Activated naive CD8-positive, alpha-beta T cell treated with anti-CD3 and anti-CD28 coated beads, Interleukin-2, amount 10 ng/mL, durations not matched to agents 7 days and 5 days (primary cell): ENCODE measurements at places on chromosomes 5 and 9. TPM values are rescaled to one million over a fixed set of nuclear protein-coding genes. Genes with fewer than 3 reads are reported as not detected.

DNA sequence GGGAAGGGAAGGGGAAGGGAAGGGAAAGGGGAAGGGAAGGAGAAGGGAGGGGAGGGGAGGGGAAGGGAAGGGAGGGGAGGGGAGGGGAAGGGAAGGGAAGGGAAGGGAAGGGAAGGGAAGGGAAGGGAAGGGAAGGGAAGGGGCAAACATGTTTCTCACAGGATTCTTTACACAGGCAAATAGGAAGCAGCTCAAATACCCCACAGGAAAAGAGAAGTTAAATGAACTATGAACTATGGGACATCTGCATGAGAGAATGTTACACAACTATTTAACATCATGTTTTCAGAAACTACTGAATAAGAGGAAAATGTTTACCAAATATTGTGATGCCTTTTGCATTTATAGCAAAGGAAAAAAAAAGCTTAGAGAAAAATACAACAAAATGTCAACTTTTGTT is 125.4 kb upstream of the SLC30A5 start:
- no peak for DNase-seq

DNA sequence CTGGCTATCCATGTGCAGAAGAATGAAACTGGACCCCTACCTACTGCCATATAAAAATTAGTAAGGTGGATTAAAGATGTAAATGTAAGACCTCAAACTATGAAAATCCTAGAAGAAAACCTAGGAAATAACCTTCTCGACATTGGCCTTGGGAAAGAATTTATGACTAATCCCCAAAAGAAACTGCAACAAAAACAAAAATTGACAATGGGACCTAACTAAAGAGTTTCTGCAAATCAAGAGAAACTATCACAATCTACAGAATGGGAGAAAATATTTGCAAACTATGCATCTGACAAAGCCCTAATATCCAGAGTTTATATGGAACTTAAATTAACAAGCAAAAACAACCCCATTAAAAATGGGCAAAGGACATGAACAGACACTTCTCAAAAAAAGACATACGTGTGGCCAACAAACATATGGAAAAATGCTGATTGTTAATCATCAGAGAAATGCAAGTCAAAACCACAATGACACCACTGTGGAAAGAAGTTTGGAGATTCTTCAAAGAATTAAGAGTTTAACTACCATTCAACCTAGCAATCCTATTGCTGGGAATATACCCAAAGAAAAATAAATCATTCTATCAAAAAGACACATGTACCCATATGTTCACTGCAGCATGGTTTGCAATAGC is 98.5 kb downstream of the NR3C1 start:
- no peak for DNase-seq

GRCh38 chr5:56479126-56479525 is 246.0 kb upstream of the ANKRD55 start:
- DNase-seq = no peak

GRCh38 chr5:174384509-174384947 is 339.0 kb downstream of the NSG2 start:
- DNase-seq = no peak

DNA sequence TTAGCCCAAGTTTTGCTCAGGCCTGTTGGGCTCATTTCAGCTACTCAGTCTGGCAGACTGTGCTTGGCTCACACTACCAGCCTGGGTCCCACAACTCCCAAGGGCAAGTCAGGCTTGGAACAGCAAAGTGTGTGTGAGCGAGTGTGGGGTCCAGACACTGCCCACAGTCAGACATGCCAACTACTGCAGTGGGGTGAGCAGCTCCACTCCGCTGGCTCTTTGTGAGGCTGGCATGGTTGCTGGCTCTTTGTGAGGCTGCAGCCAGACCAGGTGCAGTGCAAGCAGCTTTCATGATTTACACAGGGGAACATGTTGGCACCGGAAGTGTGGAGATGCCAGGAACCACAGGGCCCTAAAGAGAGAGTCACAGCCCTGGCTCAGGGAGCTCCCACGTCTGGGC is 606.7 kb upstream of the FAM174A start:
- DNase-seq = no peak

DNA sequence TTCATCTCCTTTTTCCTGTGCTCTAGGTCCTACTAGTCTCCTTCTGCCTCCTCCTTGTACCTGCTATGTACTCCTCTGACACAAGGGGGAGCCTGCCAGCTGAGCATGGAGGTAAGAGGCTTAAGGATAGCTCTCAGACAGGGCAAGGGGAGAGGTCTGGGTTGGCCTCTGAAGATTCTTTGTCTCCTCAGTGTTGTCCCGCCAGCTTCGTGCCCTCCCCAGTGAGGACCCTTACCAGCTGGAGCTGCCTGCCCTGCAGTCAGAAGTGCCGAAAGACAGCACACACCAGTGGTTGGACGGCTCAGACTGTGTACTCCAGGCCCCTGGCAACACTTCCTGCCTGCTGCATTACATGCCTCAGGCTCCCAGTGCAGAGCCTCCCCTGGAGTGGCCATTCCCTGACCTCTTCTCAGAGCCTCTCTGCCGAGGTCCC is 3.8 kb downstream of the CREB3 start:
- DNase-seq = peak; percentile 57

- DNase-seq = no peak
Observed at GRCh38 chr5:89253666-89254352, 370.8 kb upstream of the MEF2C start.

GRCh38 chr5:30891660-30892059 is 301.8 kb upstream of the CDH6 start:
- DNase-seq = no peak

- DNase-seq = no peak
Observed at GRCh38 chr5:123454259-123454911, 31.2 kb upstream of the CEP120 start.

GRCh38 chr5:80714570-80715298 is 60.0 kb upstream of the DHFR start:
- DNase-seq = no peak

DNA sequence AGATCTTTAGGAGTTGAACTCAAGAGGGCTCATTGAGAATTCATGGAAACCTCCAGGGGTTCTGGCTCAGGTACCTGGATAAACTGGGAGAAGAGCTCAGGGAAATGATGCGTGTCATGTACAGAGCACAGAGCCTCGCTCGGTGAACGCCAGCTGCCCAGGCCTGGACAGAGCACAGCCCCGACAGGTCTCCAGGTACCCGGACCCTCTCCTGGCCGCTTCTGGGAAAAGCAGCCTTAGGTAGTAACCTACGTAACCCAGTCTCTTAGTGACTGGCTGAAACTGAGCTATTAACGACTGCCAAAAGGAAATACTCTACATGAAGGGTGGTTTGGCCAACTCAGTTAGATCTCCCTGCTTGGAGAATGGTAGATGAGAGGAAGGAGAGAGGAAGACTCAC is 157.4 kb downstream of the TTLL11 start:
- no peak for DNase-seq

GRCh38 chr9:71941060-71941568 is 29.7 kb downstream of the C9orf85 start:
- no peak for DNase-seq

DNA sequence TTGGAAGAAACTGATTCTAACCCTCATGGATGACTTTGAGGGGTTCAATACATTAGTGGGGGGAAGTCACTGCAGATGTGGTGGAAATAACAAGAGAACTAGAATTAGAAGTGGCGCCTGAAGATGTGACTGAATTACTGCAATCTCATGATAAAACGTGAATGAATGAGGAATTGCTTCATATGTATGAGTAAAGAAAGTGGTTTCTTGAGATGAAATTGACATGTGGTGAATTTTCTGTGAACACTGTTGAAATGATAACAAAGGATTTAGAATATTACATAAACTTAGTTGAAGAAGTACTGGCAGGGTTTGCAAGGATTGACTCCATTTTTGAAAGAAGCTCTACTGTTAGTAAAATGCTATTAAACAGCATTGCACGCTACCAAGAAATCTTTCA is 113.0 kb downstream of the UGCG start:
- DNase-seq = no peak

- DNase-seq = no peak
Observed at GRCh38 chr9:78620764-78621163, 323.8 kb downstream of the PSAT1 start.

- no peak for DNase-seq
Observed at GRCh38 chr5:59256331-59256730, 637.2 kb downstream of the PDE4D start.

DNA sequence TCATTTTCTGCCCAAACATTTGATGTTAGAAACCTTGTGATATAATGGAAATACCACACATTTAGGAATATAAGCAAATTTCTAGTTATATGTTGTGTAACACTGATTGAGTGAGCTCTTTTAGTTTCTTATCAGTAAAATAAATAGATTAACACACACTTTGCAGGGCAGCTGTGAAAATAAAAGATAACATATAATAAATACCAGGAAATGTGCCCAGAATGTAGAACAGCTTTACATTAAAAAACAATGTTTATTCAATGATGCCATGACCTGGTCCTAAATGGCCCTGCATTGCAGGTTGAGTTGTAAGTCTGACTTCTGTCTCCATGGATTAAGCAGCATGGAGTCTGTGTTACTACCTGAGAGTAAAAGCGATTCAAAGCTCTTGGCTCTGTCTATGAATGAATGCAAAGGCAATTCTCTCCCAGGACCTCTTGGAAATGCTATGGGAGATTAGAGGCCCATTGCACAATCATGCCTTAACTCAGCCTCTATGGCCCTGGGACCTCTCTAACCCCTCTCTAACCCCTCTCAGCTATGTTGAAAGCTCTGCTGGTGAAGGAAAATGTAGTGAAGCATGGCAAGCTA is 296.0 kb upstream of the ACTBL2 start:
- no peak for DNase-seq

- DNase-seq = no peak
Observed at GRCh38 chr9:22111176-22111953, 102.3 kb upstream of the CDKN2B start.

- no peak for DNase-seq
Observed at GRCh38 chr5:175325681-175326080, 118.3 kb downstream of the DRD1 start.

- DNase-seq = peak; percentile 64
Observed at GRCh38 chr9:15299374-15299939, 7.6 kb downstream of the TTC39B start.

DNA sequence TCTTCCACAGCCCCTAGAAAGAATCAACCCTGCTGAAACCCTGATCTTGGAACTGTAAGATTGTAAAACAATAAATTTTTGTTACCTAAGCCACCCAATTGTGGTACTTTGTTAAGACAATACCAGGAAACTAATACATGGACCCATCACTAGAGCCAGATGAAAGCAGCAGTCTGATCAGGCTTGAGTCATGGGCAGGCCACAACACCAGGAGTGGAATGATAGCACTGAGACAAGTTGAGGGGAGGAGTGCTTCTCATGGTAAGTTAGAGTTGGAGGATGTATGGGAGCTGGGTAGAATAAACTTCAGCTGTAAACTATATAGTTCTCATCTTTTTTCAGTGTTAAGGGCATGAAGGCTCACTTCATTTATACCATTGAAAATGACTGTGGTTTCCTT is 164.4 kb upstream of the OR13F1 start:
- DNase-seq = no peak

GRCh38 chr5:30867711-30868110 is 325.8 kb upstream of the CDH6 start:
- no peak for DNase-seq

DNA sequence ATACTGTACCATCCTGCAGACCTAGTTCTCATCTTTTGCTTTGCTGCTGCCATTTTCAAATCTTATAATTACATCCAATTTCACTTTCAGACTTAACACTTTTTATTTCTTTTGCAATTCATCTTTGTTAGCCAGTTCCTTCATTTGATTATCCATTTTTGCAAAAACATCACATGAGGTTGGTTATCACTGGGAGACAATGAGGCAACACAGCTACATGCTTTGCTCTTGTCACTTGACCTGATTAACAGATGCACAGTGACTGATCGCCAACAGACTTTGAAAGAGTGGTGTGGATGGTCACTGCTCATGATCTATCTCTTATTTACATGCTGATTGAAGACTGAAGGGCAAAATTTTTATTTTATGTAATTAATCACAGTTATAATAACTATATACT is 17.0 kb upstream of the RNF20 start:
- no peak for DNase-seq

Gene PLK2
- total RNA-seq = 3.8 TPM

Gene CFAP90
- not detected for total RNA-seq

Gene DNM1
- total RNA-seq = 1.2 TPM

Gene ADAMTS12
- not detected for total RNA-seq

Gene THBS4
- 0.47 TPM for total RNA-seq

Gene PCA3
- total RNA-seq = not detected

Gene SLC35D2
- total RNA-seq = 13.1 TPM

Gene BTNL3
- not detected for total RNA-seq

Gene CKMT2
- not detected for total RNA-seq

Gene TRIM36
- total RNA-seq = 0.26 TPM
